MV-4-11 (cell line): ENCODE measurements at places on chromosomes 5 and 9.
A peak's percentile ranks its signal among the peaks of the same experiment; 100 is the strongest.

- DNase-seq = no peak
Observed at GRCh38 chr9:107727086-107727780, 237.7 kb upstream of the KLF4 start.

DNA sequence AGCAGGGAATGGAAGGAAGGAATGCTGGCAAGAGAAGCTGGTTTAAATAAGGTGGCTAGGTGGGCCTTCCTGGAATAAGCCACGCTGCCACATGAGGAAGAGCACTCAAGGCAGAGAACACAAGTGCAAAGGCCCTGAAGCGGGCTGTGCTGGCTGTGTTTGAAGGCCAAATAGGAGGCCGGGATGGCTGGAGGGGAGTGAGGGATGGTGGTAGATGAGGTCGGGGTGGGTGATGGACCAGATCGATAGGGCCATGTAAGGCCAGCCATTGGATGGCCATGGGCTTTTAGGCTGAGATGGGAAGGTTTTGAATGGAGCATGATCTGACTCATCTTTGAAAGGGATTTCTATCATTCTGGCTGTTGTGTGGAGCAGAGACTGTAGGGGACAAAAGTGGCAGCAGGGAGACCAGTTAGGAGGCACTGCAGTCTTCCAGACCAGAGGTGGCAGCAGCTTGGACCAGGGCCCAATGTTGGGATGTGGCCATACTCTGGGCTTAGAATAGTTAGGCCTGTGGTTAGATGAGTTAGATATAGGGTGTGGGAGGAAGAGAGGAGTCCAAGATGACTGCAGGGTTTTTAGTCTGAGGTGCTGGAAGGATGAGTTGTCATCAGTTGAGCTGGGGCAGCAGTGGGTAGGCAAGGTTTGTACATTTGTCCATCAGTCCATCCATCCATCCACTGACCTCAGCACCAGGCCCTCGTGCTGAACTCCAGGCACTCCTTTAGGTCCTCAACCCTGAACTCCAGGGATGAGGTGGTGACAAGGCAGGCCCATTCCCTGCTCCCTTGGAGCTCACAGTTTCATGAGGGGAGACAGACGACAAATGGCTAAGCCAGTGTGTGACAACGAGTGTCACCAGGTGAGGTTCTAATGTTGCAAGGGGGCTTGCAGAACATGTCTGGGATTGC lies 30.3 kb downstream of the NDST1 start:
- DNase-seq = peak; percentile 13

DNA sequence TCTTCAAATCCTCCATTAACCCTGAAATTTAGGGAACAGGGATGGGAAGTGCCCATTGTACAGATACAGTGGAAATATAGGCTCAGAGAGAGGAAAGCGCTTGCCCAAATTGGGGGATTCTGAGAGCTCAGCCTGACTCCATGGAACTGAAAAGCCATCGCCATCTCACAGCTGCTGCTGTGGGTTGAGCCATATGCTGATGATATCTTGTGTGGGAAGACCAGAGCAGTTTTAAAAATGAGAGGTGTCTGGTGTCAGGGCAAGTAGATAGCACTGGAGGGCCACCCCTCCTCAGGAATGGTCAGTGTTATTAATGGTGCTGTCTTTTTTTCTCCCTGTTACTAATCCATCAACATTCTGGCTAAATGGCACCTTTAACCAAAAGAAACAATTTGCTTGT lies 50.9 kb upstream of the C5orf58 start:
- no peak for DNase-seq

DNA sequence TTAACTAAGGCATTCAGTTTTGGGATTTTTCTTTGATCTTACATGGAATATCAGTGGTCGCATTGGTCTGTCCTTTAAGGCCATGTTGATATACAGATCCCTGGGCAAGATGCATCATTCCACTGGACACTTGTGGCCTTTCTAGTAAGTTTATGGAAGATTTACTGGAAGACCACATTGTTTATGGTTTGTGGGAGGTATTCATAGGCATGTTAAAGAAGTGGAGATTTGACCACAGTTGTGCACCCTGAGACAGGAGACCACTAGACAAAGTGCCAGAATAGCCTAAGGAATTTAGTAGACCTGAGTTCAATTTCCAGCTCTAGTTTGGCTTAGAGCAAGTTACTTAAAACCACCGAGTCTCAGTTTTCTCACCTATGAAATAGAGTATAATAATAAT lies 383.1 kb upstream of the PAPPA start:
- no peak for DNase-seq

DNA sequence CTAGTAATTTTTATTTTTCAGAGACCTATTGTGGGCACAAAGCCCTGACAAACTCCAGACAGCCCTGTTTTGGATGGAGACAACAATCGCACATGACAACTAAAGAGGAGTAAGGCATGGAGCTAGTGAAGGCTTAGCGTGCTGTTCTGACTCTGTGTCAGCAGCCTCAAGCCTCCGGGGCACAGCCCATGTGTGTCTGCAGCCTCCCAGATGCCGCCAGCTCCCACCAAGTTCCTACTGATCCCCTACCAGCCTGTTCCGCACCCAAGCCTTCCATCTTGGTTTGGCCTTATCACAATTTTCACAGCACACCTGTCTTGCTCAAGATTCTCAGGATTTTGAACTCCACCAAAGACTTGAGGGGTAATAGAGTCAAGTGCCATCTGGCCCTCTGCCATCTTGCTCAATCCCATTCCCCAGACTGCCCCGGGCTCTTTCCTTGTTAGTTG lies 70.3 kb upstream of the SH3PXD2B start:
- DNase-seq = no peak

DNA sequence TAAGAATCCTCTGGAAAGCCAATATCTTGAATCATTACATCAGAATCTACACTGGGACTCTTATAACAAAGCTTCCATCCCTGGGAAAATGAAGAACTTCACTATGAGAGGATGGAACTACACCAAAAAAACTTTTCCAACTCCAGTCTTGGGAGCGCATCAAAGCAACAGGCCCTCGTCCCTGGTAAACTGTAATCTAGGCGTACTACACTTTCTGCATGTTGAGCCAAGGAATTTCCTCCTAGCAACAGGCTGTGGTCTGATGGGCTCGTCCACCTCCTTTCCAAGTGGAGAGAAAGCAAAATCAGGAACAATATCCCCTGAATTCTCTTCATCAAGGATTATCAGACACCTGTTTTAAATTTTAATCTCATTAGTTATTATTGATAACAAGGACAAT lies 94.1 kb downstream of the NFIB start:
- no peak for DNase-seq

GRCh38 chr9:104091708-104092107 lies 2.4 kb upstream of the SMC2 start:
- peak; percentile 85 for DNase-seq
